IPS DF 6.9 (cell line): ENCODE measurements at places on chromosomes 2 and 18.

DNA sequence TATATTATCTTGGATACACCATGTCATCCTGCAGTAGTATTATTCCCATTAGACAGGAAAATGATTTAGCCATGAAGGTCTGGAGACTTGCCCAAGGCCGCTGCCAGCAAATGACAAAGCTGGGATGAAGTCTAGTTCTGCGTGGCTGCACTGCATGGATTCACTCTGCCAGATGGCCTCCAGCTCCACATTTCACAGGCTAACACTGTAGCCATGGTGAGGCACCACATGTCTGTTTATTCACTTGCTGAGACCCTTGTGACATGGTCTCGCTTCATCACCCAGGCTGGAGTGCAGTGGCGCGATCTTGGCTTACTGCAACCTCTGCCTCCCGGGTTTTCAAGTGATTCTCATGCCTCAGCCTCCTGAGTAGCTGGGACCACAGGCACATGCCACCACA is 31.5 kb upstream of the SCG2 start:
- H3K27me3 ChIP-seq, result no peaks in the 10 kb centered on the region
- H3K4me3 ChIP-seq, result no peak overlapping the region
- H3K36me3 ChIP-seq, result no peaks in the 10 kb centered on the region
- DNase-seq, result no peak

- H3K4me1 ChIP-seq, result peaks cover 5% of the 10 kb centered on the region; the same call in 1 of the 2 replicates
- no peaks in the 10 kb centered on the region for H3K27me3 ChIP-seq
- no peaks in the 10 kb centered on the region for H3K36me3 ChIP-seq
Observed at GRCh38 chr2:51011693-51012092, 20.2 kb downstream of the NRXN1 start.

- H3K4me1 ChIP-seq, result no peaks in the 10 kb centered on the region
- no peak for DNase-seq
- H3K27ac ChIP-seq, result no peak overlapping the region
Observed at GRCh38 chr2:71721362-71721665, 268.0 kb downstream of the DYSF start.

DNA sequence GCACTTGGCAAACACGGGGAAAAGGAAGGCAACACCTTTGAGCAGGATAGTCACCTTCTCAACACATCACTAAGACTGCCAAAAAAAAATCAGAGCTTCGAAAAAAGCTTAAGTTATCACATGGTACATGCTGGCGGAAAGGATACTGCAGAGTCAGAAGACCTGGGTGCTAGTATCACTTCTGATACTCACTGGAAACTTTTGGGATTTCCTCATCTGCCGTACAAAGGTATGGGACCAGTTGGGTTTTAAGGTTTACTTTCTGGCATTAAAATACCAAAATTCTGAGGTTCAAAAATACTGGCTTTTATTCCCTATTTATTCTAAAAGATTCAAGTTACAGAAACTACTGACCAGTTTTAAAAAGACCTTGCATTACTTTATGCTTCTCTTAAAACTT is 2.9 kb downstream of the SUCLG1 start:
- H3K36me3 ChIP-seq, result no peaks in the 10 kb centered on the region
- H3K27me3 ChIP-seq, result no peaks in the 10 kb centered on the region
- no peaks in the 10 kb centered on the region for H3K4me1 ChIP-seq

DNA sequence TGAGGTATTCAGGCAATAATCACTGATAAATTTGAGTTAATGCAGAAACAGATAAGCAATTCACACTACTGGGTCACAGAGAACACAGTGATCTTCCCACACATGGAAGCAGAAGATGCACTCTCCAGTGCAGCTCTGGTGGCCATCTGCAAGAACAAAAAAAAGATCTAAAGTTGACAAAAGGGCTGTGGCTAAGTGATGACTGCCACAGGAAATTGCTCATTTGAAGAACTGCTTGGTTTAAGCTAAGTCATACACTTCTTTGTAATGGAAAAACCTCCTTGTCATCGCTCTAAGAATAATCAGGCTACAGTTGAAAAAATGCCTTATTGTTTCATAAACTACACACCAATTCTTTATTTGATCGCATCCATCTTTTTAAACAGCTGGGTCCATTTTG is 115.1 kb downstream of the DTNB start:
- H3K4me3 ChIP-seq, result no peak overlapping the region
- no peaks in the 10 kb centered on the region; the same call in 1 of the 2 replicates for H3K27me3 ChIP-seq
- DNase-seq, result no peak
- no peak overlapping the region for H3K27ac ChIP-seq
- H3K36me3 ChIP-seq, result no peaks in the 10 kb centered on the region

GRCh38 chr2:101623031-101623521 is 74.4 kb upstream of the MAP4K4 start:
- no peaks in the 10 kb centered on the region for H3K36me3 ChIP-seq
- no peaks in the 10 kb centered on the region for H3K27me3 ChIP-seq
- no peak overlapping the region for H3K4me3 ChIP-seq
- no peak overlapping the region for H3K27ac ChIP-seq
- no peaks in the 10 kb centered on the region for H3K4me1 ChIP-seq
